Mucosa of descending colon (tissue), 3 donors: ENCODE measurements at places on chromosomes 6 and 20. TPM values are rescaled to one million over a fixed set of nuclear protein-coding genes. Genes with fewer than 3 reads are reported as not detected.

Gene FITM2
- 10.9 TPM for total RNA-seq

Gene ZSCAN23
- total RNA-seq: 0.89 TPM

Gene SLC44A4
- 332 TPM for total RNA-seq

Gene KIF25
- total RNA-seq: 1.1 TPM

DNA sequence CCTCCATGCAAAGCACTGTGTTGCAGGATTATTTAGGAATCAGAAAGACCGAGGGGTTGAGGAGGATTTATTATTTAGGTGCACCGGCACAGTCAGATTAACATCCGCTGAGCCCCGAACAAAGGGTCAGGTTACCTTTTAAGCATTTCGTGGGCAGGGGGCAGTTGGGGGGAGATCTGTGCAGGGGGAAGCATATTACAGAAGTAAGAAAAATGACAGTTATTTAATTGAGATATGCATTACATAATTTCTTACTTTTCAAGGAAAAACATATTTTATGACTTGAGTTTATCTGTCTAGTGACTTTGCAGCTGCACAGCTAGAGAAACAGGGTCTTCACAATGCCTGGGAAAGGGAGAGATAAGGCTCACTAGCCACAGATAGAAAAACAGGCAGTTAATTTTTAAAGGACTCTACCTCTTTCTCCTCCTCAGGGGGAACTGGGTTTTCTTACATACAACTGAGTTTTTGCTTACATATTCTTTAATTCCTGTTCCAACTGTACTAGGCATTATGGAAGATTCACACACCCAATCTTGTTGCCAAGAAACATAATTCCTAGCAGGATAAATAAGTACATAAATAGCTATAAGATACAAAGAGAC, 1.7 kb upstream of the HINT3 start:
- DNase-seq: no peak

- DNase-seq: no peak
Observed at GRCh38 chr6:49541936-49542335, 8.5 kb upstream of the C6orf141 start.

DNA sequence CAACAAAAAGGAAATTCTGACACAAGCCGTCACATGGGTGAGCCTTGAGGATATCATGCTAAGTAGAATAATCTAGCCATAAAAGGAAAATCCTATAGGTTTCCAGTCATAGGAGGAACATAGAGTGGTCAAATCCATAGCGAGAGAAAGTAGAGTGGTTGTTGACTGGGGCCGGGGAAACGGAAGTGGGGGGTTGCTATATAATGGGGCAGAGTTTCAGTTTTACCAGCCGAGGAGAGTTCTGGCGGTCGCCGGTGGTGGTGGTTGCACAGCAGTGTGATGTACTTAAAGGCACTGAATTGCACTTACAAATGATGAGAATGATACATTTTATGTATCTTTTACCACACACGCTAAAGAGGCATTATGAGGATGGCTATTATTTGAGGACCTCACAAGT, 4.9 kb downstream of the GPR31 start:
- no peak for DNase-seq

- DNase-seq: no peak
Observed at GRCh38 chr6:57021086-57021720, 25.3 kb upstream of the KIAA1586 start.

DNA sequence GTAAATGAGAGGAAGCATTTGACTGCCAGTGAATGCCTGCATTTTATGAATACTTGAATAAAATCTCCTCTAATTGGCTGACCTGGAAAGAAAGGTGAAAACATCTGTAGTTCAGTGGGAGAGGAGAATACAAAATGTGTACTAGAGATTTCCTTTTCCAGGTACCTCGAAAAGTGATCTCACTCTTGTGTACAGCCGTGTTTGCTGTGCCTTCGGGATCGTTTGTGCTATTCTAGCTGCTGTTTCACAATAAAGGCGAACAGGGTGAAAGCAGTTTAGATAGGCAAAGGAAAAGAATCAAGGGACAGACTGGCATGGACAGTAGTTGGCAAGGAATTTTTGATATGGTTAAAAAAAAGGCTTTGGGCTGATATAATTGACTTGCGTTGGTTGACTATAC, 112.3 kb downstream of the ARID1B start:
- no peak for DNase-seq

GRCh38 chr20:49386848-49387580, 95.5 kb downstream of the KCNB1 start:
- DNase-seq: no peak

DNA sequence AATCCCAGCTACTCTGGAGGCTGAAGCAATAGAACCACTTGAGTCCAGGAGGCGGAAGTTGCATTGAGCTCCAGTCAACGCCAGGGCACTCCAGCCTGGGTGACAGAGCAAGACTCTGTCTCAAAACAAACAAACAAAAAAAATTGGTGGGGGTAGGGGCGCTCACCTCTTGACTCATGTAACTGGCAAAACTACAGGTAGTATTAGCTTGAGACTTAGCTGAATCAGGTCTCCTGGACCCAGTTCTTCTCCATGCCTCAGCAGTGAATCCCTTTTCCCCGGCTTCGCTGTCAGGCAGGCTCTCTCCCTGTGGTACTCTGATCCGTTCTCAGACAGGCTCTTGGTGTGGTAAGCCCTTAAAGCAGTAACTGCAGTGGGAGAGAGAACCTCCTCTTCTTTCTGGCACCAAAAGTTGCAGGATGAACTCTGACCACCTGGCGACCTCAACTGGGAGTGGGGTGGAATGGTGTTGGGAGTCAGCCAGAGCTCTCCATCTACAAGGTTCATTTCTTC, 12.9 kb downstream of the SLC9A8 start:
- DNase-seq: no peak

DNA sequence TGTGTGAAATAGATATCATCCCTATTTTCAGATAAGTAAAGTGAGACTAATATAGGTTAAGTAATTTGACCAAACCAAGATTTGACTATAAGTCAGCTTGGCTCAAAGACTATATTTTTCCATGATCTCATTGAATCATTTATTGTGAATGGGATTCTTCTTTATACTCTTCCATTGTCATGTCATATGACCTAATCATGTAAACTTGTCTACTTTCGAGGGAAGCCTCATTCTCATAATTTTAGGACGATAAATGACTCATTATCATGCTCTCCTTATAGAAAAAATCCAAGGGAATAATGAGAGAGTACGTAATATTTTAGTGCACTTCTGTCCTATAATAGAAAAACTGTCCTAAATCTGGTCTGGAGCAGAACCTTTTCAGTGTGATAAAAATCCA, 40.9 kb upstream of the CCN6 start:
- DNase-seq: no peak

- no peak for DNase-seq
Observed at GRCh38 chr6:89623749-89624148, 14.8 kb downstream of the LYRM2 start.

DNA sequence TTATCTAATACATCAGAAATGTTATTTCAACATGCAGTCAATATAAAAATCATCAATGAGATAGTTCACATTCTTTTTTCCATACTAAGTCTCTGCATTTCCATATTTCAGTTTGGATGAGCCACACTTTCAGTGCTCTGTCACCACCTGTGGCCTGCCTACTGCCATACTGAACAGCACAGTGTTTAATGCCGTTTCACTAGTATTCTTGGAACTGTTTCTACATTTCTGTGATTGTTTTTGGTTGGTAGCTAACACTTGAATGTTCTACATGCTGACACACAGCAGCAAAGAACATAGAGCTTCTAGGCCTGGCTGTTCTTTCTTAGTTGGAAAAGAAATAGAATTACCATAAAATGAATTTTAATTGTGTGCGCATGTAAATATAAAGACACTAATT, 61.4 kb upstream of the KIF25 start:
- DNase-seq: no peak

DNA sequence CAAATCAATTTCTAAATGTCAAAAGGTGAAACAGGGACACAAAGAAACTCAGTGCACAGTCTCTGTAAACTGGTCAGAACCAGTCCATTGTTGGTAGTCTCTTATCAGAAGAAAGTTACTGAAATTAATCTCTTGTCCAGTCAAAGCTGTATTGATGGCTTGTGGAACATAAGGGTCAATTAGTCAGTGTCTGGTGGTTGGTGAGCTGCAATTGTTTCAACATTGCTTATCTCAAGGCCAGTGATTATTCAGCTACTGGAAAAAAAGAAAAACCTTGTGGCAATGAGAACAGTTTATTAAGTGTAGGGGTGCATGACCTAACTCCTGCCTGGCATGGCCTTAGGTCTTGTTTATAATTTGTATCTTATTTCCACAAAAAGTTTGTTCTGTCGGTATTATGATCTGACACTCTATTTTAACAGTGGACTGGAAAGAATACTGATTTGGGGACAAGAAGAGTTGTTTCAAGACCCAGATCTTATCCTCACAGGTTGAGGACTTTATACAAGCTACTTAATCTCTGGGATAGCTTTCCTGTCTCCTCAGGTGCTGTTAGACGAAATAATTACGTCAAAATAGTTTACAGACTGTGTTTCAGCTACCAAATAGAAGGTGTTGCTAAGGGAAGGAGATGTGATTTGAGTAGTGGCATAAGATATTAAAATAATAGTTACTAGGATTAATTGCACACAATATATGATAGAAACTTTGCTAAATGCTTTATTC, 520.0 kb upstream of the IRAK1BP1 start:
- DNase-seq: no peak

- DNase-seq: no peak
Observed at GRCh38 chr6:12884983-12885382, 168.4 kb downstream of the PHACTR1 start.

DNA sequence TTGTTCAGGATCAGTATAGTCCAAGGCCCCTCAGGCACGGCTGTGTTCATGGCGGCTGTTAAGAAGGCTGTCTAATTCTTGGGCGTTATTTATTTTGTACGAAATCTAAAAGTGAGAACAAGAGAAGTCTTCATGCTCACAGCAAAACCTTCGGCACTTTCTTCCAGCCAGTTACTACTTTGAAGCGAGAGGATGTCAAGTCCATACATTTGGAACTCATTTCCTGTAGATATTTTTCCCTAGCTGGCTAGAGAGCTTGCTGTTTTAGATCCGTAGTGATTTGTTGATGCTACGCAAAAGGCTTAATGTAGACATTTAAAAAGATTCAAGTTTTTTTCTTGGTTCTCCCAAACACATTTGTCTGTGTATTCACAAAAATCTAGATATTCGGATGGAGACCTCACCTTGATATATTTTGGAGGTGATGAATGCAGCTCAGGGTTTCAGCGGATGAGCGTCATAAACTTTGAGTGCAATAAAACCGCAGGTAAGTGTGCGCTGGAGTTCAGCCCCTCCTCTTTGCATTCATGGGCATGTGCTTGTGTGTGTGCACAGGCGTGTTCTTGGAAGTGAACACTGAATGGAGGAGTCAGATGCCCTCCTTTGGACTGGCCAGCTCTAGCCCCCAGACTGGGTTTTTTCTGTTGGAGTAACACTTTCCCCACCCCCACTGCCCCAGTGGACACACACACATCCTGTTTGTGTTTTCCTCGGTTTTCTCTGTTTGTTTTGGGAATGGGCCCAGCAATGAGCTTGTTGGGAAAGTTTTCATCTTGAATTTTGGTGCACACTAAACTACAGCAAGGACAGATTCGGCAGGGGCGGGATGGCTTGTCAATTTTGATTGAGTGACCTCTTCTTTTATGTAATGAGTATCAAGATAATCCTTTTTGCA, 65.4 kb downstream of the IGF2R start:
- no peak for DNase-seq

DNA sequence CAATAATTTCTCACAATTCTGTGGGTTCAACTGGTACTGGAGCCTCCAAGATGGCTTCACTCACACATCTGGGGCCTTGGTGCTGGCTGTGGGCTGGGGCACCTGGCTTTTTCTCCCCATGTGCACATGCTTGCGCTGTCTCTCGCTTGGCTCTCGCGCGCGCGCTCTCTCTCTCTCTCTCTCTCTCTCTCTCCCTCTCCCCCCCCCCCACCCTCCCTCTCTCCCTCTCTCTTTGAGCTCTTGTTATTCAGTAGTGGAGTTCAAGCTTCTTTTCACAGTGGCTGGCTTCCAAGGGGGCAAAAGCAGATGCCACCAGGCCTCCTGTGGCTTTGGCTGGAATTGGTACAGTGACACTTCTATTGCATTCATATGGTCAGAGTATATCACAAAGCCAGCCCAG, 10.8 kb upstream of the TBCC start:
- no peak for DNase-seq

GRCh38 chr6:14831937-14832336, 413.9 kb upstream of the JARID2 start:
- no peak for DNase-seq

DNA sequence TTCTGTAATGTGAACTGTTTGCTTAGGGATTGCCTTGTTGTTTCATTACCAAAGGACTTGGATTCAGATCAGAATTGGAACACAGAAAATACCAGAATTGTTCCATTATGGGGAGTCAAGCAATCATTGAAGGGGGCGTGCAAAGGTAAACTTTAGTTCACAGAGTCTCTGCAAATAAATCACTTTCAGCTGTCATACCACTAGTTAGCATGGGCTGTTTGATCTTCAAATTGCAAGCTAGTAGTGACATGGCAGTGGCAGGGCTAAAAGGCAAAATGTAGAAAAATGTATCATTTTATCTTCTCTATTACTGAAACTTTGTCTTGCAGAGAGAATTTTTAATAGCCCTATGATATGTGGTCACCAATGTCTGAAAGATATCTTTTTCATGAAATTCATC, 483.2 kb upstream of the NRSN1 start:
- DNase-seq: no peak

- DNase-seq: no peak
Observed at GRCh38 chr6:39998126-39998525, 63.9 kb upstream of the MOCS1 start.

DNA sequence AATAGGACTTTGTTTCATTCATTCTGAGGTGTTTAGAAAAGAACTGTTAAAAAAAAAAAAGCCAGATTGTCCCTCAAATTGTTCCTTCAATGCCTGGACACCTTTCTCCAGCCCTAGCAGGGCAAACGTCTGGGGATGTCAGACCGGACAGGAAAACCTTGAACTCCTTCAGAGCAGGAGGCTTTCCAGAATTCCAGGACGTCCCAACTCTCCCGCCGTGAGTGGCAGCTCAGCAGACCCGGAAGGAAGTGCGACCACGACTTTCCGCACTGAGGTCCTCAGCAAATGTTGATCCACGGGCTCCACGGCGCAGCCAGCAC, 139.1 kb downstream of the DLL1 start:
- DNase-seq: no peak

DNA sequence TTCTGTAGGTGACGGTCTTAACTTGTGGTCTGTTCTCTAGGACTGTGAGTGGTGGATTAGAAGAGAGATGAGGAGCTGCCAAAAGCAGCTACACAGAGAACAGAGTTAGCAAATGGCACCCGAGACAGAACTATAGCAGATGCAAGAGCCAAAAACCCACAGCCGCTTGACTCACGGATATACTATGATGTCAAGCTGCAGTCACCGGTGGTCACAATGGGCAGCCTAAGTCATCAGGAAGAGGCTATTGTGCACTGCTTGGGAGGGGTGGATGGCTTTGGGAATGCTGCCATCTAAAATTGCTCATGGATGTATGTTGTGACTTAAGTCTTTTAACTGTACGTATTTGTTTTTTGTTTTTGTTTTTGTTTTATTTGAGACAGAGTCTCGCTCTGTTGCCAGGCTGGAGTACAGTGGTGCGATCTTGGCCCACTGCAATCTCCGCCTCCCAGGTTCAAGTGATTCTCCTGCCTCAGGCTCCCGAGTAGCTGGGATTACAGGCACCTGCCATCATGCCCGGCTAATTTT, at the start of gene GTSF1L:
Gene GTSF1L, minus strand, starts transcription at position 192 of the 528 bp plus-strand sequence. CDS start 308 bp downstream, outside the sequence.
- no peak for DNase-seq
